ENCODE measurements at places on chromosomes 4 and X.

GRCh38 chrX:69298466-69299140, 133.3 kb upstream of the PJA1 start:
- DNase-seq = no peak

DNA sequence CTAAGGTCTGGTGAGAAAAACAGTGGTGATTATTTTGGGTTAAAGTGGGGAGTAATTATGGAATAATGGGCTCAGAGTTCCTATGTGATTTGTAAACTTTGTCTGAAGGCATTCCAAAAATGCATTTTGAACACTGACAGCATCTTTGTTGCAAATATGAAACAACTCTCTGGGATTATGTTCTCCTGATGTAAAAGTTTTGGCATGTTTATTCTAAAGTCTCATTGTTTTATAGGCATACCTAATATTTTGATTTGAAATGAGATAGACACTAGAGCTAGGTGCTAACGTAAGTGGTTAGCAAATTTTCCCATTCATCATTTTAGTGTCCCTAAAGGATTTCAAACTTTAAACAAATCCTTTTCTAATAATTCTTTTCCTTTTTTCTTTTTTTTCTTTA, 140.9 kb upstream of the ANXA3 start:
- no peak for DNase-seq

DNA sequence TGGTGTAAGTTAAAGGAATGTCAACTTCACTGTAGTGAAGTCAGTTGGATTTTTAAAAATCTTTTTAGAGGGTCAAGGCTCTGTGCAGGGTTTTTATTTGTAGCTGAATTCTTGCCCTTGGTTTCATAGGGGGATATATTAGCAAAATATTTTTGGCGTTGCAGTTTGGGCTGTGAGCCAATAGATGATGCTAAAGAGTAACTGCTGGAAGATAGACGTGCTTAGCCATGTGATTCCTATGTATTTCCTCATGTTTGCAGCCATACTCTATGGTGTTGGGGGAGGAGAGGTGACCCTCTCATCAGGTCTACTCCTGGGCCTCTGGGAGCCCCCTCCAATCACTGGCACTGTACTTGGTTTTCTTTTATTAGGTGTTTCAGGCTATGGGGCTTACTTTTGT, 246.7 kb upstream of the ARHGAP24 start:
- DNase-seq = no peak

- DNase-seq = no peak
Measured at GRCh38 chr4:65968831-65969558, 298.7 kb upstream of the EPHA5 start.

- no peak for DNase-seq
Measured at GRCh38 chr4:38101563-38101962, 141.4 kb downstream of the PTTG2 start.

DNA sequence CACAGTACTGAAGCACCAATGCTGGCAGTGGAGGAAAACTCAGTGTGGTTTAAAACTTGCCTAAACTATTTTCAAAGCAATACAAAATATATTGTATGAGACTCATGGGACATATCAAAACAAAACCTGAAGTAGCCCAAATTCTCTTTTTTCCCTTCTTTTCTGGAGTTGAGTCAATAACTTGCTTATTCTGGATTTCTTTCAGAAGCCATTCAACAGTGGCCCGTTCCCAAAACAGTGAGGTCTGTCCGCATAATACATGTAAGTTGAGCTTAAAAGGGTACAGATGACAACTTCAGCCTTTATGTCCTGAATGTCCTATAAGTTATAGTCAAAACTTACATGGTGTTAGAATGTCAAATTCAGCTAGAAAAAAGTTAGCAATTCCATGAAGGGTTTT, 100.8 kb downstream of the SHISA3 start:
- no peak for DNase-seq

DNA sequence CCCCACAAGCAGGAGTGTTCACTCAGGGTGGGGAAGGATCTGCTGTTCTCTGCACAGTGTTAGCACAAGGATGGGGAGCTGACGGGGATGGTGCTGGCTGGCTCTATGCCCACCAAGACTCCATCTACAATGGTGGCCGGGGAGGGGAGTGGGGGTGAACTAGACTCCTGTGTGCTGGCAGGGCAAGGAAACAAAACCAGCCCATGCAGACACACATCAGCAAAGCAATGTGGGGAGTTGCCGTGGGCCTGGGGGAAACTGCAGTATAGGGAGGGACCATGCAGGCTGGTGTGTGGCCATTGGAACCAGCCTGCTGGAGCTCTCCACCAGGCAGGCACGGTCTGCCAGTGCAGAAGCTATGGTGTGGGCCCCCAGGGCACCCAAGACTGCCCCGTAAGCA, 195.1 kb downstream of the PWWP3B start:
- no peak for DNase-seq

DNA sequence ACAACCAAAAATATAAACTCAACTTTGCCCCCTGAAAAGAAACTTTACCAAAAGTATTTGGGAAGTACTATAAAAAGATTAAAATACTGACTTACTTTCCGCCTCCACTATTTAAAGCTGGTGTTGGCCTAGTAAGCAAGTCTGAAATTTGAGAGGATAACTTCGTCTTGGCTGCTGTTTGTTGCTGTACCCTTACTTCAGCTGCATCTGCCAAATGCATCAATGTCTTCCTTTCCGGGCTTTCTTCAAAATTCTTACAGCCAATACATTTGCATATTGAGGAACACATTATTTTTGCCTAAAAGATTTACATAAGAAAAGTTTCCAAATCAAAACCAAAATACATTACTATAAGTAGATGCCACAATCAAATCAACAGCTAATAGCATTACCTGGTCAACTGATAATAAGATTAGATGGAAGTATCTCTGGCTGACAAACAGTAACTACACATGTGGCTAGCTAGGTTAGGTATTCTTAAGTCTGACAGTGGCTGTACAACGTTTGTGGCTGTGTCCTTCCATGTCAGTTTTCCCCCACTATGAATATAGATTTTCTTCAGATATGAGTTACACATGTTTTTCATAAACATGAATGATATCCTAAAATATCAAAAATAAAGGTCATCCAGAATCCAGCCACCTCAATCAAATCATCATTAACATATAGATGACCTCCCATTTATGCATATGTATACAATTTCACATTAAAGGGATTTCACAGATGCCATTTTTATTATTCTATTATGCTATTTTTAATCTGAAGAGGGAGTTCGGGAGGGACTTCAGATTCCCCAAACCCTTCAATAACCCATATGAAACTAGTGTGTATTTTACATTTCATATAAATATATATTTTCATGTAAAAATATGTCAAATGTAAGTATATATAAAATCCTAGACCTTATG, 30.6 kb downstream of the THAP9 start:
- DNase-seq = no peak

GRCh38 chr4:10623862-10624261, 60.7 kb downstream of the CLNK start:
- DNase-seq = no peak

DNA sequence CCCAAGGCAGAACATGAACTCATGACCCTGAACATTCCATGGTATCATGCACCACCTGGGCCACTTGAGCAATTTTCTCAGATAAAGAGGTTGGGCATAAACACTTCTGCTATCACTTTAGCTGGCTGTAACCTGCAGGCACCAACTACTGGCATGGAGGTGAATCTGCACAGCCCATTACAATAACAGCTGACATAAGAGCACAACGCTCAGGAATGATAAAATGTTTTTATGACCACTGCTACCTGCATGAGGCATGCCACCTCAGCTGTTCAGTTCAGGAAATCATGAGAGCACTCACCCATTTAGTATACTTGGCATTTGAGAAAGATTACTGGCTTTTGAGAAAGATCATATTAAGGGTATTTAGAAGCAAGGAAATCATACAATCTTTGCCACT, 85.7 kb upstream of the SPIN4 start:
- no peak for DNase-seq

GRCh38 chr4:151099976-151100417, 569 bp downstream of the RPS3A start:
- no peak for DNase-seq

Data from hypothalamus (tissue), 51 donors.